ENCODE measurements at places on chromosomes 2 and 18. TPM values are rescaled to one million over a fixed set of nuclear protein-coding genes. Genes with fewer than 3 reads are reported as not detected.

DNA sequence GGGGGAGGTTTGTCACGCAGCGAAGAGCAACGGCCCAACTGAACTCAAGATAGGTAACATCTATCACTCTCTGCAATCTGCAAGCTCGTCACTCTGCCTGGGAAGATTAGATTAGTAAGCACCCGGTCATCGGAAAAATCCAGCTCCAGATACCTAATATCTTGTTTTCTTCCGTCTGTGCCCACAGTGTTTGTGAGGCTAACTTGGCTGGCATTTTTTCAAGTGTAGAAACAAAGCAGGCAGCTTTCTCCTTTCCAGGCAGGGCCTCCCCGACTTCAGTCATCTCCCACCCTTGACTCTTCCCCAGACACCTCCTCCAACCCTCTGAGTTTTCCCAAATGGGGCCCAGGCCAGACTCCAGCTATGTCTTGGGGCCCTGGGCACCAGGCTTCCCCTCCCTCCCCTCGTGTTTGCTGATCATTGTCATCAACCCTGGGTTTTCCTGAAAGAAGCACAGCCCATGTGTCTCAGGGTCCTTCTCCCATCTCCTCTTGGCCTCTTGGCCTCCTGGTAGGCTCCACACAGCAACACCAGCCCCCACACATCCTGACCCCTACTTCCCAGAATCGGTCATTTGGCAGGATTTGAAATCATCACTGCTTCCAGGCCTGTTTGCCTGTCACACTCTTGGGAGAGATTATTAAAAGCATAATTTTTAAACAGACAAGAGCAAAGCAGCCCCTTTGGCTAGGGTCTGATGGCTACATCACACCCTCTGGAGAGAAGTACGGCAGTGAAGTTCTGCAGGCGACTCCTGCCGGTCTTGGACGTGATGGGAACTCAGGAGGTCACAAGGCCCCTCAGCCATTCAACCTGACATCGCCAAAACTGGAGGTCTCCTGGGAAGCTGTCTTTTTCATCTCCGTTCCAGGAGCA is 144.9 kb upstream of the ID2 start:
- no peak for DNase-seq

DNA sequence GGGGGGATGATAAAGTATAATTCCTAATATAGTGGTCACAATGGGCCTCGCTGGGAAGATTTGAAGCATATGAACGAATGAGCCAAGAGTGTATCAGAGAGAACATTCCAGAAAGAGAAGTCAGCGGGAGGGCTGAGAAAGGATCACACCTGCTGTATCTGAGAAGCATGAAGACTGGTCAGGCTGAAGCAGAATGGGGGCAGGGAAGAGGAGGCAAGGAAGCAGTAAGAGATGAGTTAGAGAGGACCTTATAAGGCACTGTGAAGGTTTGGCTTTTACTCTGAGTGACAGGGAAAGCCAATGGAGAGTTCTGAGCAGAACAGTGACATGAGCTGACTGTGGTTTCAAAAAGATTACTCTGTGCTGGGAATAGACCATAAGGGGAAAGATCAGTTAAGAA is 73.5 kb downstream of the CHN1 start:
- no peak for DNase-seq

Gene DHRS9
- not detected for total RNA-seq

DNA sequence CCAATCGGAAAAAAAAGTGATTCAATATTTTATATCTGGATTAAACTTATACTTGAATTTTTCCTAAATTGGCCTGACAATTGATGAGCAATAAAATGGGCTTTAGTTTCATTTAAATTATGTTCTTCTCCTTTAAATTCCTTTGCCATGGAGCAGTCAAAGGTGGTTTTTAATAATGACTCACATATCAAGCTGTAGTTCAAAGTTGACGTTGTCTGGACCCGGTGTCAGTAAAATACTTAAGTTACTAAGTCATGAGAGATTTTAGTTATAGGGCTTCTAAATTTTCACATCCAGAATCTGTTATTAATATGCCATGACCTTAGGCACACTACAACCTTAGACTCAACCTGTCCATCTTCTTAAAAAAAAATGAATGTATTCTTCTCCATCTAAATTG is 62.5 kb downstream of the CDH2 start:
- peak; percentile 50 for DNase-seq

DNA sequence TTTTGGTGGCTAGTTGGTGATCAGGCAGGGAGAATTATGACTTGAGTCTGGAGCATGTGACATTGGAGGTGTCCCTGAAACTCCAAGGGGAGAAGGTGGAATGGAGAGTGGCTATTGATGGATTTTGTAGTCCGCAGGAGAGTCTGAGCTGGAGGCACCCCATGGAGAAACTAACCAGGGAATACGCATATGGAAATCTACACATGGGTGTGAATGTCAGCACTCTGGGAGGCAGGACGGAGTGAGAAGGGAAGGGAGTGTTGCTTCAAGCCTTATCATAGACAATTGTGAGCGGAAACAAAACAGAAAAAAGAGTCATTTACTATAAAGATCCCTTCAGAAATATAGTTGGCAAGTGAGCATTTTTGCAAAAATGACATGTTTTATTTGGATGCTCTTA is 667 bp upstream of the SCYGR4 start:
- DNase-seq = no peak

Gene CDCA7
- total RNA-seq = 3.9 TPM

- peak; percentile 66 for DNase-seq
Observed at GRCh38 chr18:76958692-76959341, 136.5 kb downstream of the ZNF236 start.

- no peak for DNase-seq
Observed at GRCh38 chr2:177020524-177021119, 192.0 kb upstream of the HNRNPA3 start.

- DNase-seq = no peak
Observed at GRCh38 chr18:41134426-41134825, 820.6 kb upstream of the PIK3C3 start.

Gene EDAR
- not detected for total RNA-seq

GRCh38 chr18:31156821-31157763 is 5.6 kb downstream of the DSC1 start:
- DNase-seq = no peak

DNA sequence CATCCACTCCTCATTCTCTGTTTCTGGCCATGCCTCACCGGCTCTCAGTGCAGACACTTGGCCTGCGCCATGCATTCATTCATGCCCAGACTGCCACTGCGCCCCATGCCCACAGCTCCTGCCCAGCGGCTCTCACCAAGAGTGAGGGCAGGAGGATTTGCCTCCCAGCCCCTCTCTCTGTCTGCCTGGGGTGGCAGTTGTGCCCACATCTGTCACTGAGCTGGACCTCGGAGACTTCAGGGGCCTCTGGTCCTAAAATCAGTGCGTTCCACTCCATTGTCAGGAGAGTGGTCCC is 75.1 kb downstream of the CIB4 start:
- no peak for DNase-seq

Gene MARCHF4
- total RNA-seq = 0.22 TPM

Gene CXCR1
- not detected for total RNA-seq

Gene SMYD1
- total RNA-seq = not detected

- DNase-seq = no peak
Observed at GRCh38 chr2:99957332-99958133, 184.9 kb downstream of the AFF3 start.

GRCh38 chr2:232483311-232483922 is 4.2 kb downstream of the ECEL1 start:
- no peak for DNase-seq

DNA sequence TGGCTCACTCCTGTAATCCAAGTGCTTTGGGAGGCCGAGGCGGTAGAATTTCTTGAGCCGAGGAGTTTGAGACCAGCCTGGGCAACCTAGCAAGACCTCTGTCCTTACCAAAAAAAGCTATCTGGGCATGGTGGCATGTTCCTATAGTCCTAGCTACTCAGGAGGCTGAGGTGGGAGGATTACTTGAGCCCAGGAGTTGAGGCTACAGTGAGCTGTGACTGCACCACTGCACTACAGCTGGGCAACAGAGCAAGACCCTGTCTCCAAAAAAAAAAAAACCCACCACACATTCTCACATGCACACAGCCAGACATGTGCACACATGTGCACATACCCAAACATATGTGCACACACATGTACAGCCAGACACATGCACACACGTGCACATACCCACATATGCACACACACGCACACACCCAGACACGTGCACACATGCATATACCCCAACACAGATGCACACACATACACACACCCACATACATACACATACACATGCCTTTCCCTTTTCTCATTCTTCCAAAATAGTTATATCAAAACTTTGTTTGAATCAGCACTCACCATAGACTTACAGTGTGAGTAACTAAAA is 14.2 kb downstream of the GREB1 start:
- no peak for DNase-seq

Gene AQP12A
- total RNA-seq = not detected

Gene TET3
- total RNA-seq = 3.1 TPM

Gene ACMSD
- not detected for total RNA-seq

- DNase-seq = no peak
Observed at GRCh38 chr2:39704540-39704939, 38.8 kb downstream of the TMEM178A start.

DNA sequence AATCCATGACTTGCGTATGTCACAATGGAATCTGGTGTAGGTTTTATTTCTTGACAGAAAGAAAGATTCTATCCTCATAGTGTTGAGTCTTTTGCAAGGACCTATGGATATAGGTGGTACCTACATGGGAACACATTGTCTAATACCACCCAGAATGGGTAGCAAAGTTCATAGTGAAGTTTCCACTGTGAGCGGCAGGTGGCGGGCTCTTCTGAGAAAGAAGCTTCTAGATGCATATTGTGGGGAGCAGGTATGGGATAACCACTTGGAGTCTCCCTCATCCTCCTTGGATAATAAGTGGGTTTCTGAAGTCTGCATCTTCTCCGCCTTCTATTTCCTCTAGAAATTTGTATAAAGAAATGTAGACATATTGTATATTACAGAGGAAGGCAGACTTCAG is 44.9 kb downstream of the LINC00305 start:
- no peak for DNase-seq

- DNase-seq = no peak
Observed at GRCh38 chr2:16197504-16198147, 257.3 kb downstream of the MYCN start.

Data from lung microvascular endothelial cell (primary cell).